Stimulated activated CD4-positive, alpha-beta T cell treated with anti-CD3 and anti-CD28 coated beads, TNF-alpha, amount 100 ng/mL, for 4 hours (primary cell): ENCODE measurements at places on chromosomes 2 and 18.

DNA sequence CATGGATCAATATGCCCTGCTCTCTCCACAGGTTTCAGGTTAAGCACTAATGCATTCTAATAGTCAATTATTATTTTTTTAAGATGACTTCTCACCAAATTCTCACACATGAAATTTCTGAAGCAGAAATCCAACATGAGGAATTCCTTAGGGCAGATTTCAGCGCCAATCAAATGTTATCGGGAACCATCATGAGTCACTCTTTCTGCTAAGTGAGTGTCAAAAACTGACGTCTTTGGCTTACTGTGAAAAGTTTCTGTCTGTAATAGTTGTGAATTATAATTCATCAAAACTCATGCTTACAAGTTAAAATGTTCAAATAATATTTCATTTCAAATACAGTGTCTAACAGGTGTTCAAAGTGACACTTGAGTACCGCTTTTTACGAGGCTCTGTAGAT, 1038.6 kb downstream of the SOCS6 start:
- DNase-seq: no peak

DNA sequence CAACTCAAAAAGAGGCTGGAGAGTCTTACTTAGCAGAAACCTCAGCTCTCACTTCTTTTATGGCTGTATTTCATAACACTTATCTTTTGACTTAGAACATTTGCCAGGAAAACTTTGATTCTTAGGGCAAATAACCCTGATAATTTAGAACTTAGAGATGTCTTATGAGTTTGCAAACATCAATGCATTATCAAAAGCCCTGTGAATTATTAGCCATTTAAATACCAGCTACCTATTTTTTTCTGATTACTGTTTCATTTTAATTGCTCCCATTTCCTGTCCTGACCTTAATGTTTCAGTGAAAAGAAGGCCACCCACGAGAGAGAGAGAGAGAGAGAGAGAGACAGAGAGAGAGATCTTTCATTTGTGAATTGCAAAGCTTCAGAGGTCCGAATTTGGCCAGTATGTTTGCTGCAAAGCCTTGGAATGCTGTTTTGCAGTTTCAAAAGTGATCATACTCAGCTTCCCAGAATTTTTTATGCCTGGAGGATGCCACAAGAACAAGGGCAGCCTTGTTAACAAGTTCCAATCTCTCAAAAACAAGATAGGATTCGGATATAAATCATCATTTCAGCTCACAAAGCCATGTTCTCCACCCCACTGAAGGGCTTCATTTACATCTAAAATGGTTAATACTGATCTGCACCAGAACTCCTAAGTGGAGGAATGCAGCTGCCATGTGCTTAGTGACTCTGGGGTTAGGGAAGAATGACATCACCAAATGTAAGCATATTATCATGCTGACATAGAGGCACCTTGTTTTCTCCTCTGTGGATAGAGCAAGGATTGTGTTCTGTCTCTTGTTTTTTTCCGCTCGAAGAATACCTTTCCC, 478.2 kb downstream of the ARHGAP15 start:
- DNase-seq: no peak

GRCh38 chr2:17226941-17227490, 291.2 kb downstream of the RAD51AP2 start:
- DNase-seq: no peak

- no peak for DNase-seq
Measured at GRCh38 chr2:28068527-28068926, 178.0 kb downstream of the BABAM2 start.

- no peak for DNase-seq
Measured at GRCh38 chr2:230949966-230950873, 25.2 kb upstream of the GPR55 start.

DNA sequence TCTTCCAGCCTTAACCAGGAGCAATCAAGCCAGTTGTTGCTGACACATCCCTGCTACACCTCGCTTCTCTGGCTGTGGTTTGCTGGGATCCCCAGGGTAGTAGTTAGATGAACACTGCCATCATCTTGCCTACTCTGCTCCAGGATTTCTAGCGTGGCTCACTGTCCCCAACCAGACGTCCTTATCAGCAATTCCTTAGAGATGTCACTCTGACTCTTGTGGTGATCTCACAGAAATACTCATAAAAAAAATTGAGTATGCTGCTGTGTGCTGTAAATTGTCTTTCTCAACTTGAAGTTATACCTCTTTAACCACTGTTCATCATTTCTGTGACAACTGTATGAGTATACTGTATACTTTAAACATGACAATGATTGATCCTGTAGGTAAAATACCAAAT, 63.2 kb downstream of the PLCL1 start:
- no peak for DNase-seq

GRCh38 chr18:59694824-59695223, 2.4 kb downstream of the CCBE1 start:
- DNase-seq: no peak

DNA sequence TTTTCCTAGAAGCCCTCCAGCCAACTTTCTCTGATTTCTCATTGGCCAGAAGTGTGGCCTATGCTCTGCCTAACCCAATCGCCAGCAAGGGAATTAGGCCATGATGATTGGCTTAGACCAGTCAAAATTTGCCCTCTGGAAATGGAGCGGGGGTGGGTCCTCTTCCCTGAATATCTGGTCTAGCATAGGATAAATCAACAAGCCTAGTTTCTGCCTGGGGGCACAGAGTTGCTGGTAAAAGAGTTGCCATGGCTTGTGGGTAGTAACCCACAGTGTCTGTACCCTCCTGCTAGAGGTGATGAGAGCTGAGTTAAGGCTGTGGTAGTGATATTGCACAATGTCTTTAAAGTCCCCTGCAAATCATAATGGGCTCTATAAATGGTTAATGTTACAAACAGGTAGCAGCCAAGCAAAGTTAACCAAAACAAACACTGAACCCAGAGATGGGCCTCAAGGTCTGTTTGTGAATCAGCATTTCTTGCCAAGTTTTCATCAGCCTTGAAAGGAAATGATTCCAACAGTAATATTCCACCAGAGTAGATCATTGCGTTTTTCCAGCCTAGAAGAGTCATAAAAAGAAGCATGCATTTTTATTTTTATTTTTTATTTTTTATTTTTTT, 19.3 kb downstream of the GALM start:
- DNase-seq: no peak

DNA sequence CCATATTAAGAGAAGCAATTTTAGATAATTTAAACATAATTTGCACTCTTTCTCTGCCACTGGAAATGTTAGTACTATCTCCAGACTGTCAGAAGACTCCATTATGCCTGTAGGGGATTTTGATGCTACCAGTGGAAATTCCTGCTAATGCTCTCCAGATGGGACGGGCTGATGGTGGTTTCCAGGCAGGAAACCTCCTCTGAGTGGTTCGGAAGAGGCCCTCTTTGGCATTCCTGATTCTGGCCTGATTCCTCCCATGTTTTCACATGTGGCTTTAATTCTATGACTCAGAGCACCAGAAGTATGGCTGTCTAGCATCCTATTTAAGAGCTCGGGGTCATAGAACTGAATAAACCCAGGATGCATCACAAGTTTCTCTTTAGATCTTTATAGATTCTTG, 70.9 kb upstream of the ST6GAL2 start:
- no peak for DNase-seq

- DNase-seq: no peak
Measured at GRCh38 chr2:37713258-37713700, 41.8 kb upstream of the CDC42EP3 start.

- DNase-seq: no peak
Measured at GRCh38 chr2:237459226-237459625, 27.8 kb upstream of the MLPH start.

- no peak for DNase-seq
Measured at GRCh38 chr2:140248623-140249022, 1468.4 kb upstream of the NXPH2 start.

DNA sequence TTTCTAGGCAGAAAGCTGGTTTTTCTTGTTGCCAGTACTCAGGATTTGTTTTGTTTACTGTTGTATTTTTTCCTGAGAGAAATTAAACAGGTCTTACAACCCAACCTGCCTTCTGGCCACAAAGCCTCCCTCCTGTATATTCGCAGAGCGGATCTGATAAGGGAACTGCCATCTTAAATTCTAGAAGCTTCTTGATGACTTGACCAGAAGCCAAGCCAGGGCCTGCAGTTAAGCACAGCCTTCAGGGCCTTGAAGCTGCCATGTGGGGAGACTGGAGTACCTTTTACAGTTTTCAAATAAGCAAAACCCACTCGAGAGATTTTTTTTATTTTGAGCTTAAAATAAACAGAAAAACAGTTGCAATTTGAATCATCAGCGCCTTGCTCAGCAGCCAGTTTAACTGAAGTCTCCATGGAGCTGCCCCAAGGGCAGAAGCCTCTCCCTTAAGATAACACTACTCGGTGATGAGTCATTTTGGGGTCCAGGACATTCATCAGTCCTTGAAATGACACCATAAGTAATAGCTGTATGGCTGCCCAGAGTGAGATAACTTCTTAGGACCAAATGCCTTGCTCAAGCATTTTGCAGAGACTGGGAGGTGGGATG, 51.5 kb upstream of the PHLPP1 start:
- no peak for DNase-seq

GRCh38 chr2:232929303-232930058, 59.4 kb downstream of the SNORC start:
- no peak for DNase-seq

- no peak for DNase-seq
Measured at GRCh38 chr2:218961229-218961628, 1.8 kb downstream of the CDK5R2 start.

DNA sequence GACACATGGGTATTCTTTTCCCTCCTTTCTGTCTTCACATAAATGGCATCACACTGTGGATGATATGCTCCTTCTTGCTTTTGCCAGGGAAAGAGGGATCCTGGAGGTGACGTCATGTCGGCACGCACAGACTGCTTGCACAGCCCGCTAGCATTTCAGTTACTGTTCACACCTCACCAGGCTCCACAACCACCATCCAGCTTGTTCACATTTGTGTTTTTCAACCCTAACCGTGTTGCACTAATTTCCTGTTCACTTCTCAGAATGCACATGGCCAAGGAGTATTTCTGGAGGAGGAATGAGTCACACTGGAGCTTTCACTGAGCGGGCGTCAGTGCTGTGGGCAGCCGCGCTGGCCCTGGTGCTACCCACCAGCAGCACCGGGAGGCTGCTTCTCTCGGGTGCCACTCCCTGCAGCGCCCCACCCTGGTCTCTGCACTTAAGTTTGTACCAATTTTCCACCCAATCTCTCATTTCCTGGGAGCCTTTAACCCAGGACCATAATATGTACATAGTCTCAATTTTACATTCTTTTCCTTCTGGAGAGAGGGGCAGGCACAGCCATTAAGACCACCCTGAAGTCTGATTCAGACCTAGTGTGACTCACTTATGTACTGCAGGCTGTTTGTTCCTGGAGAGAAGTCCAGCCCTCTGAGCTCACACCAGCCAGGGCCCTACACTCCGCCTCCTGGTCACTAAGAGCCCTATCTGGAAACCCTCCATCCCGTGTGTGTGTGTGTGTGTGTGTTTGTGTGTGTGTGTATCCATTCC, 65.1 kb downstream of the MBP start:
- peak; percentile 39 for DNase-seq

- no peak for DNase-seq
Measured at GRCh38 chr2:60159519-60159918, 393.9 kb downstream of the BCL11A start.

DNA sequence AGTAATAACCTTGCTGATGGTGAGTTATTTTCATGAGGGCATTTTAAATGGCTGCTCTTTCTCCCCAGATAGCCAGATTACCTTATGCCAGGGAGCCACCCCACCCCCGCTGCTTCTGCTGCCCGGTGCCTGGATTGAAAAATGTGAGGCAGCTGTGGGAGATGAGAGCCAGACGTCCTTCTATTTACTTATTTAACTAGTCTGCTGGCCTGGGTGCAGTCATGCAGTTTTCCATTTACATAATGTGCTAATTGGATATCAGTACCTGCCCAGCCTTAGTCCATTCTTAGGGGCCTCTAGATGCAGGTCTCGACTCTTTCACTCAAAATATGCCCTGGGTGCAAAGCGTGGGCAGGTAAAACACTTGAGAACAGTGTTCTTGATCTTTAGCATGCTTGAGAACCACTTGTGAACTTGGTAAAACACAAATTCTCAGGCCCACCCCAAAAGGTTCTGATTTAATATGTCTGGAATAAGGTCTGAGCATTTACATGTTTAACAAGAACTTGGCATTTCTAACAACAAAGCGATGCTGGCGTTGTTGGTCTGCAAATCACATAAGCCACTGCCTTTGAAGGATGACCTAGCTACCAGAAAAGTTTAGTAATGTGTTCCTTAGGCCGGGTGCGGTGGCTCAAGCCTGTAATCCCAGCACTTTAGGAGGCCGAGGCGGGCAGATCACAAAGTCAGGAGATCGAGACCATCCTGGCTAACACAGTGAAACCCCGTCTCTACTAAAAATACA, 154.3 kb downstream of the NRP2 start:
- no peak for DNase-seq

- no peak for DNase-seq
Measured at GRCh38 chr18:43830303-43830702, 553.0 kb upstream of the SYT4 start.

GRCh38 chr2:102657770-102658169, 38.4 kb downstream of the SLC9A2 start:
- no peak for DNase-seq

DNA sequence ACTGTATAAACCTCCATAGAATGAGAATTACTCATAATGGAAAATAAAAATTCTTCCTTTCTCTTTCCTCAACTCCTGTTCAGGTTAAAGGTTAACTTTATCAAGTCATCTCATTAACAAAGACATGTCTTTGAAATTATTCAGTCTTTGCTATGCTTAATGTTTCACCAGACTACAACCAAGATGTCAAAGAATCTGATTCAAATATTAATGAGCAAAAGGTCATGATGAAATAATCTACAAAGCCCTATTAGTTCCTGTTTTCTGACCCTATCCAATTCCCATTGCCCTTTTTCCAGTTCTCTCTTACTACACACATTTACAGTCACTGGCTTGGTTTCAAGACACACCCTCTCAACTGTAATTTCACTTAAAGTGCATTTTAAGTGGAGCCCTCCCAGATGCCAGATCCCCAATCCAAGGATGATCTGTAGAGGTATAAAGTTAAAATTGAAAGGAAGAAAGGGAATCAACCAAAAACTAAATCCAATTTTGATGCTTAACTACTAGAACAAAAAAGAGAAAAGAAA, 246.9 kb upstream of the CYP26B1 start:
- no peak for DNase-seq

GRCh38 chr2:219517954-219518778, 3.9 kb downstream of the ASIC4 start:
- DNase-seq: no peak

DNA sequence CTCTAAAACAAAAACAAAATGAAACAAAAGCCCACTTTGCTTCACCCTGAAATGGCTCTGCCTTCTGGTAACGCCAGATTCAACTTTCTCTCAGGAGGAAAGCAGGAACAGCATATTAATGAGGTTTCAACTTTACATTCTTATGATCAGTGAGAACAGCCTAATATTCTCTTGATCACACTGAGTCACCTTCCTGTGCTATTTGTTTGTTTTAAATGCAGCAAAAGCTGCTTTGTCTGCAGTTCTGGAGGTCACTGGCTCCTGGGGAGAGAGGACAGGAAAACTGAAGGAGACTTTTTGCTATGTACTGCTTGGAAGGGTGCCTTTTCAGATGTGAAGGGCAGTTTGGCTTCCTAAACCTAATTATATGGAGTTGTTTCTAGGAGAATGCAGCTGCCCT, 48.1 kb downstream of the MAIP1 start:
- no peak for DNase-seq
